GM12864 (cell line): ENCODE measurements at places on chromosomes 3 and 15.

GRCh38 chr15:42728560-42728959 lies 8.4 kb downstream of the CDAN1 start:
- no peak for DNase-seq

GRCh38 chr3:58271901-58272501 lies 34.0 kb upstream of the RPP14 start:
- DNase-seq = no peak

GRCh38 chr3:68878322-68878721 lies 54.0 kb downstream of the TAFA4 start:
- no peak for DNase-seq

GRCh38 chr15:96353930-96354730 lies 23.6 kb downstream of the NR2F2 start:
- DNase-seq = no peak

DNA sequence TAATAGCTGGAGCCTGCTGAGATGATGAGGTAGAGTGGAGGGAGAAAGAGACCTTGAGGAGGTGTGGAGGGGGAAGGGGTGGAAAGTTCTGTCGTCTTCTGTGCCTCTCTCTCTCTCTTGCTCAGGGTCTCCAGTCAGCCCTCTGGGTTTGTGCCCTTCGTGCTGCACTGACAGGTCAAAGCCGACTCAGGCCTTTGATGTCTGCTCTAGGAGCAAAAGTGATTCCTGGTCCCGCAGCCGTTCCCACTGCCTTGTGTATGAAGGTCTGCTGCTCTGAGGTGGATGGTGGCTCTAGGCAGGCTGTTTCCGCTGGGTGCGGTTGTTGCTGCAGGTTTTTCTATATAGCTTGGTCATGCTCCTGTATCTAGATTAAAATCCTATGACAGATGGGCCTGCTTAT lies 89.4 kb downstream of the IGF1R start:
- no peak for DNase-seq

DNA sequence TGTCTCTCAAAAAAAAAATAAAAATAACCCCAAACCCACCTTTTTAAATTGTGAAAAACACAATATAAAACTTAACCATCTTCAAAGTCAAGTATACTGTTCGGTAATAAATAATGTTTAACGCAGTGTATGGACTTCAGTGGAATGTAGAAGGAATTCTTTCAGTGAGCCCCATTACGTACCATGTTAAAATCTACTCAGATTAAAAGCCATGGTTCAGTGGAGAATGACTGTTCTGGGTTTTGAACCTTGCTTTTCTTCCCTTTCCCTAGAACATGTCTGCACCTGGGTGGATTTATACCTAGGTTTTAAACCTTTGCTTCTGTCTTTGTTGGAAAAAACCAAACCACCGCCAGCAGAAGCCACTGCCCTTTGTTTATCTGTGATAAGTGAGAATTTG lies 27.5 kb downstream of the DAG1 start:
- DNase-seq = no peak

DNA sequence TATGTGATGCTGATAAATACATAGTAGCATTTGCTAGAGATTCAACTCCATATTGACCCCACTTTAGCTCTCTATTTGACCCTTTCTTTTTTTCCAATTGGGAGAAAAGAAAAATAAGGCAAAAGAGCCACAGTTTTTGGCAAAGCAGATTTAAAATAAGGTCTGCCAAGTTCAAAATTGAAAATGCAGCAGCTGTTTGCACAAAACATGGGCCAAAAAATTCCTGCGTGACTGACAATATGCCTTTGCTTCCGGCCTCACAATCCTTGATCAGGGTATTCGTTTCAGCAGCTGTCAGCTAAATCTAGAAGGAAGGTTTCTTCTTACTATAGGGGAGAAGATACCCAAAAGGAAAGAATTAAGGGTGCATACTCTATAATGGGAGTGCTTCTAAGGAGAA lies 563.5 kb upstream of the CCDC54 start:
- DNase-seq = no peak

GRCh38 chr3:14297784-14298236 lies 104.6 kb upstream of the SLC6A6 start:
- no peak for DNase-seq
